Right atrium auricular region (tissue), 2 donors: ENCODE measurements at places on chromosomes 7 and 10. TPM values are rescaled to one million over a fixed set of nuclear protein-coding genes. Genes with fewer than 3 reads are reported as not detected.
A peak's percentile ranks its signal among the peaks of the same experiment; 100 is the strongest.

Gene AZGP1
- total RNA-seq: 46.5 TPM

Gene PPP1R3A
- total RNA-seq: 97.9 TPM

Gene MACC1
- 0.26 TPM for total RNA-seq

Gene TECTB
- total RNA-seq: not detected

Gene HNRNPH3
- total RNA-seq: 34.8 TPM

Gene NUDT13
- 0.90 TPM for total RNA-seq

DNA sequence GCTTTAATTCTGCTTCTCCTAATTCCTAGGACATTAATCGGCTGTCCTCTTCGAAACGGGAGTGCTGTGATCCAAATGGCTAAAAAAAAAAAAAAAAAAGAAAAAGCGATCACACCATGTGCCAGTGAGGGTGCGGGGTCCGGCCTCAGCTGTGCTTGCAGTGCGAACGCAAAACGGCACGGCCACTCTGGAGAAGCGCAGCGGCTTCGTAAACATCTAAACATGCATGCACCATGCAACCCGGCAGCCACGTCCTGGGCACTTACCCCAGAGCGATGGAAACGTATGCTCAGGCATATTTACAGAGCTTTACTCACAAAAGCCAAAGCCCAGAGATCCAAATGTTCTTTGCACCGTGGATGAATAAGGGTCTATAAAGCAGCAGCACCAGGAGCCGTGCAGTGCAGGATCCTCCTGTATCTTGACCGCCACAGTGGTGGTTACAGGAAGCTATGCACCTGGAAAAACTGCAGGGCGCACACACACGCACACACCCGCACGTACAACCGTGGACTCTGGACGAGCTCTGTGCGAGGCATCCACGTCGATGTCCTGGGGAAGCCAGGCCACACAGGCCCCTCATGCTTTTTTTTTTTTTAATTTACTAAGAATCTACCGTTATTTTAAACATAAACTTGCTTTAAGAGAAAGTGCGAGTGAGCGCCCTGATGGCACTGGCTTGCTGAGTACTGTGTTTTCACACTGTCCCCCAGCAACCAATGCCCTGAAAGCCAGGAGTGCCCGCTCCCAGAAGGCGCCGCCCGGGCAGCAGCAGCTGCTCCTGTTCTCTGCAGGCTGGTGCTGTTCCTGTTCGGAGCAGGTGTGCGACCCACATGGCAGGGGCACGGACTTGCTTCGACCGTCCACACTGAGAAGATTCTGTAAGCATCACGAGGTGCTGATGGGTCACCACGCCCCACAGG is 25.0 kb downstream of the GPER1 start:
- DNase-seq: no peak

GRCh38 chr10:118107040-118107439 is 60.3 kb upstream of the RAB11FIP2 start:
- DNase-seq: no peak

GRCh38 chr7:142355328-142355727 is 97.5 kb upstream of the PRSS58 start:
- DNase-seq: no peak

- DNase-seq: no peak
These were observed 160.1 kb downstream of the CPEB3 start for GRCh38 chr10:92130622-92131274.

DNA sequence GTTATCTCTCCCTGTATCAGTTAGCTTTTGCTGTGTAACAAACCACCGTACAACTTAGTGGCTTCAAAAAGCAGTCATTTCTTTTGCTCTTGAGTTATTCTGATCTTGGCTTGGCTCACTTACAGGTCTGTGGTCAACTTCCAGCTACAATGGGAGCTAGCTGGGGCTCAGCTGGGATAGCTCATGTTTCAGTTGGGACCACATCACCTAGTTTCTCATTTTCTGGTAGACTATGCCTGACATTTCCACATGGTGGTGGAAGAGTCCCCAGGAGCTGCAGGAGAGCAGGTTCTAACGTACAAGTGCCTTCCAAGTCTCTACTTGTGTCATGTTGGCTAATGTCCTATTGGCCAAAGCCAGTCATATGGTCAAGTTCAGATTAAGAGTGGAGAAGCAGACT is 25.8 kb upstream of the PIP4K2A start:
- DNase-seq: no peak

GRCh38 chr7:80392229-80393169 is 119.4 kb downstream of the GNAT3 start:
- no peak for DNase-seq

- DNase-seq: no peak
These were observed 4.4 kb downstream of the PLAU start for GRCh38 chr10:73915206-73915851.

DNA sequence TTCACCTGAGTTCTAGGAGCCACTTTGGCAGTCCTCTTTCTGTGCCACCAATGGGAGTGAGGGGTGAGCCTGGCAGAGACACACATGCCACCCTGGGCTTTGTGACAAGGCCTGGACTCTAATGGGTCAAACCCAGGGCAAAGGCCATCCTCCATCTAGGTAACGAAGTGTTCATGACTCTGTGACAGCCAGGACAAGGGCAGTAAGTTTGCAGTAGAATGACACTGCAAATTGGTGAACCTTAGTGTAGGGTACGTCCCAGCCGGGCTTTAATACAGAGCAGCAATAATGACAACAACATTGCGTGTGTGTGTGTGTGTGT is 43.3 kb downstream of the PAPSS2 start:
- no peak for DNase-seq

- DNase-seq: peak; percentile 16
These were observed 34.5 kb upstream of the VDAC2 start for GRCh38 chr10:75176046-75176445.

DNA sequence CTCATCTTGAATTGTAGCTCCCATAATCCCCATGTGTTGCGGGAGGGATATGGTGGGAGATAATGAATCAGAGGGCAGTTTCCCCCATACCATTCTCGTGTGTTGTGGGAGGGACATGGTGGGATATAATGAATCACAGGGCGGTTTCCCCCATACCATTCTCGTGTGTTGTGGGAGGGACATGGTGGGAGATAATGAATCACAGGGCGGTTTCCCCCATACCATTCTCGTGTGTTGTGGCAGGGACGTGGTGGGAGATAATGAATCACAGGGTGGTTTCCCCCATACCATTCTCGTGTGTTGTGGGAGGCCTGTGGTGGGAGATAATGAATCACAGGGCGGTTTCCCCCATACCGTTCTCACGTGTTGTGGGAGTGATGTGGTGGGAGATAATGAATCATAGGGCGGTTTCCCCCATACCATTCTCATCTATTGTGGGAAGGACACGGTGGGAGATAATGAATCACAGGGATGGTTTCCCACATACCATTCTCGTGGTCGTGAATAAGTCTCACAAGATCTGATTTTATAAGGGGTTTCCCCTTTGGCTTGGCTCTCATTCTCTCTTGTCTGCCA is 271.0 kb downstream of the MAD1L1 start:
- no peak for DNase-seq
